ENCODE measurements at places on chromosomes 1 and 21.

- no peak for DNase-seq
Measured at GRCh38 chr1:1171161-1171545, 2.5 kb upstream of the TTLL10 start.

DNA sequence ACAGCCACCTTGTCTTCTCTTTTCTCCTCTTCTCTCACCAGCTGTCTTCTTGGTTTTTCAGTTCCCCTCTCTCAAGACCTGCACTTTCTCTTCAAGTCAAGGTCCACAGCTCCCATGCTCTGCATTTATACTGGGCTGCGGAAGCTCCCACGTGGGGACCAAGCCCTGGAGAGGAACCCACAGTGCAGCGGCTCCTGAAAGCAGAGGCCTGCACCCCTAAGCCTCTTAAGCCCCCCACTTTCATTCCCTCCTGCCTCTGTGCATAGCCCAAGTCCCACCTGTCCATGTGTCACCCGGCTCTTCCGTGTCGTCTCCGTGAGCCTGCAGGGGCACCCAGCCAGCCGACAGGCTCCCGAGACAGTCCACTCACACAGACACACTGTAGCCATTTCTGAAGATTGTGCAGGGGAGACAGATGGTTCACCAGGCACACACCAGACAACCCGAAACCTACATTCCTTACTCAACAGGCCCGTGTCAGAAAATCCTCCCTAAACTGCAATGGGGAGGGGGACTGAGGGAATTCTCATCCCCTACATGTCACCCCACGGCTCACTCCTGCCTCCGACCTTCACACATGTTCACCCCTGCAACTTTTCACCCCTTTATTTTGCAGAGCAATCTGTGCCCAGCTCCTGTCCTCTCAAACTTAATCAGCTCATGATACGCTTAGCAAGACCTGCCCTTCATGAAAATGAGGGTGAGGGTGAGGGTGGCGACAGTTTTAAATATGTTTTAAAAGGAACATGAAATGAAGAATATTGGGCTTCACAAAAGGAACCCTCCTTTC is 6.3 kb downstream of the MX2 start:
- no peak for DNase-seq

DNA sequence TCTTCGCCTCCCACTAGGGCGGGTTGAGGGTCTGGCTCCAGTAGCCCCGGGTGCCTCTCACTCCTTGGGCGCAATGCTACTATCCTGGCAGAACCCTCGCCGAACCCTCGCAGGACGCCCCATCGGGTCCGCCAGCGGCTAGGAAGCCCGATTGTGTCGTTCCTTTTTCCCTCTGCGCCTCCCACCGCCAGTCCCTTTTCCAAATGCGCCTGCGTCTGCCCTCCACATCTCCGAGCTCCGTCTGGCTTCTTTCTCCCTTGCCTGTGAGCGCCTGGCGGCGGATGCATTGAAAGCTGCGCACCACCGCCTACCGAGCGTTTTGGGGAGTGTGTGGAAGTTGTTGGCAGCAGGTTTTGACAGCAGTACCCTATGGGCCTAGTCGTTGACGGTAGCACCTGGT is 1.0 kb upstream of the DIRAS3 start:
- DNase-seq, result peak; percentile 33

DNA sequence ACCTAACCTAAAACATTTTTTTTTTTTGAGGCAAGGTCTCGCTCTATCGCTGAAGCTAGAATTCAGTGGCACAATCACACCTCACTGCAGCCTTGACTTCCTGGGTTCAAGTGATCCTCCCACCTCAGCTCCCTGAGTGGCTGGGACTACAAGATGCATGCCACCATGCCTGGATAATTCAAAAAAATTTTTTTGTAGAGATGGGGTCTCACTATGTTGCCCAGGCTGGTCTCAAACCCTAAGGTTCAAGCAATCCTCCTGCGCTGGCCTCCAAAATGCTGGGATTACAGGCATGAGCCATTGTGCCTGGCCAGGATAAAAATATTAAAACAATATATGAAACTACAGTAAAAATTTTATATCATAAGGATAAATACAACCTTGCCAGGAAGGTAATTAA is 4.9 kb downstream of the LIX1L start:
- no peak for DNase-seq

- DNase-seq, result no peak
Measured at GRCh38 chr1:107175102-107175909, 34.5 kb downstream of the NTNG1 start.

DNA sequence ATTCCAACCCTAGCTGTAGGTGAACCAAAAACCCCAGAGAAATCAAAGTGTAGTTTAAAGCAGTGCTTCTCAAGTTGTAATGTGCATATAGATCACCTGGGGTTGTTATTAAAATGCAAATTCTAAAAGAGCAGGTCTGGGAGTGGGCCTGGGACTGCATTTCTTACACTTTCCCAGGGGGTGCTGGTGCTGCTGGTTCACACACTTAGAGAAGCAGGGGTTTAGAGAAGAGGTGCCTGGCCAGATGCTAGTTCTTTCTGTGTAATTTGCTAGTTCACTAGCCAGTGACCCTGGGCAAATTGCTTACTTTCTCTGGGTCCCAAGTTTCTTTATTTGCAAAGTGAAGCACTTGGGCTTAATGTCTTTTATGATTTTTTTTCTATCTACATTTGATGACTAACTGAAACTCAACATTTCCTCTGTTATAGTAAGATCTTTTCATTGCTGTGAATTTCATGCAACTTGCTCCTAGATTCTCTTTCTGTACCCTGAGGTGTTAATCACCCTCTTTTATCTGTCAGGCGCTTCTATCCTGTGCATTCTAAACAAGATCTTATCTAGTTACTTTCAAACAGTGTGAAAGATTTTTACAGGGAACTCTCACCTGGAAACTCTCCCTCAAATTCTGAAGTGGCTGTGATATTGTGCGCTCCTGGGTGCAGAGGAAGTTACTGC is 141.9 kb upstream of the UBE2U start:
- DNase-seq, result no peak

GRCh38 chr1:43858324-43858723 is 75.3 kb upstream of the ARTN start:
- peak; percentile 63 for DNase-seq

DNA sequence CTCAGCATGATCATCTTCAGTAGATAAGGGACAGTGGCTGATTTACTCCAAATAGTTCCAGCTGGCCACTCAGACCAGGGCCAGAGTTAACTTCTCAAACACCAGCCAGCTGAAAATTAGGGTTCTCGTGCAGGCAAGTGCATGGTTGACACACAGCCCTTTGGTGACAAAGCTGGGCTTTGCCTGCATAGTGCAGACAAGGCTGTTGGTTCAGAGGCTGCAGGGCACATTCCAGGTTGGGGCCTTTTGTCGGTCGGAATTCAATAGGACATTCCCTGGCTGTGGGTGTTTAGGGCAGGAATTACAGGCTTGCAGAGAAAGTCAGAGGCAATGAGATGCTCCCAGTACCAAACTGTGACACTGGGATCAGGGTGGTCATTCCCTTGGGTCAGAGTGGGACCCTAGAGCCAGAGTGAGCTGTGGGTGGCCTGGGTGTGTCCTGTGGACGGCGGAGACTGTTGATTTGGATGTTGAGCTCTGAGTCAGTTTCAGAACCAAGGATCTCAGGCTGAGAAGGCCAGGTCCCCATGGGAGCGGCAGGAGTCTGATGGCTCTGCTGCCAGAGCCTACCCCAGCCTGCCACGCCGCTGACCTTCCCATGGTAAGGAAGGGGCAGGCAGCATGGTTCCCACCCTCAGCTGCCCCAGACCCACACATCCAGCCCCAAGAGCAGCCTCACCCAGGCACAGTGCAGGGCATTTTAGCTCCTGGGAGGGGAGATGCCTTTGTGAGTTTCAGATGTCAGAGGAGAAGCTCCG is 56.2 kb downstream of the STUM start:
- DNase-seq, result no peak

DNA sequence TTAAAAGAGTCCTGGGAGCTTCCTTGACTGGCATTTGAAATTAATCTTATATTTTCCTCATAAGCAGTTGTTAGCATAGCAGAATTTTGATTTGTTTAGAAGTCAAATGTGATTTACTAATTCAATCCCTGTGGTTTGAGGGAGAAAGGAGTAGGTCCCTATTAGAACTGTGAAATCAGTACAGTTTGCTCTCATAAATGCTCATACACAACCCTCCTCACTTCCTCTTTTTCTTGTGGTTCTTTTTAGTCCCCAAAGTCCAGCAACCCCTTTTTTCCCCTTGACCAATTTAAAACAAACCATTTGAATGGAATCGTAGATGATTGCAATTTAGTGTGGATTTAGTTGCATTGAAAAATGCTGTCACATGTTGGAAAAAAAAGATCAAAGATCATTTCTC is 9.2 kb upstream of the IFI44 start:
- DNase-seq, result no peak

DNA sequence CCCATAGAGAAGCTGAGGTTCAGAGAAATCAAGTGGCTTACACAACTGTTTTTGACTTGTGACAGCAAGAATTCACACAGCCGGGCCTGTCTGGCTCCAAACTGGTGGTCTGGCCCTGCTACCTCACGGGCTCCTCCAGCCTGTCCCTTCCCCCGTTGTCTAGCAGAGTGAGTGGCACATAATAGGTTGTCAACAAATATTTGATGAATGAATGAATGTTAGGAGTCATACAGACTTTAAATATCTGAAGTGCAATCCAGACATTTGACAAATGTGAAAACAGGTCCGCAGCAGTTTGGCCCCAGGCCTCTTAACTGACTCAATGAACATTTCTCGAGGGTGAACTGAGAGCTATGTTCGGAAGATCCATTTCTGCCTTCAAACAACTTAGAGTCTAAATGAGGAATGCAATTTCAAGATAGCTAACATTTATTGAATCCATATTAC is 1.1 kb upstream of the RHOC start:
- no peak for DNase-seq

DNA sequence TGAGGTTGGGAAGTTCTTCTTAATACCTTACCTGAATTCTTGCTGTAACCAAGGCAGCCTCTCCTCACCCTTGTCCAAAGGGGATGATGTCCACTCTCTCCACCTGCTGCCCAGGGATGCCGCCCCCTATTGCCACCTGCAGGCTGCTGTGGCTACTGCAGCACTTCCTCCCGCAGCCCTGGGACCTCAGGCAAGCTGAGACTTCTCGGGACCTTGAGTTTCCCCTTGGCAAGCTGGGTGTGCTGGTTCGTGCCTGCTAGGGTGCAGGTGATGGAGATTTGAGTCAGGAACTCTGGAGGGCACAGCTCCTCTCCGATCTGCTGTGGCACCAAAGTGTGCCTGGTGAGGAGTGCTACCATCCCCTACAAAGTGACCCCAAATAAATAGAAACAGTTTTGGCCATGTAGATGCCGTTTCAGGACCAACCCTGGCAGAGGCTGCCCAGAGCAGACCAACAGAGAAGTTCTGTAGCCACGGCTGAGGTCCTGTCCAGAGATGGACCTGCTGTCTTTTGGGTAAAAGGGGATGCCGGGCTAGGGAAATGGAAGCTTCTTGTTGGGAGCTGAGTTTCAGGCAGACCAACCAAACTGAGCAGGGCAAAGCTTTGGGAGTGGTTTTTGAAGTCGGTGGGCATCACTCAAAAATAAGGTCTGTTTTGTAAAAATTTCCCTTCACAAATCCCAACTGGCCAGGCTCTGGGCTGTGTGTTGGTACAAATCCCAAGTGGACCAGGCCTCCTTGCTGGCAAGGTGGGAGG is 31.7 kb downstream of the RUNX3 start:
- peak; percentile 5 for DNase-seq

DNA sequence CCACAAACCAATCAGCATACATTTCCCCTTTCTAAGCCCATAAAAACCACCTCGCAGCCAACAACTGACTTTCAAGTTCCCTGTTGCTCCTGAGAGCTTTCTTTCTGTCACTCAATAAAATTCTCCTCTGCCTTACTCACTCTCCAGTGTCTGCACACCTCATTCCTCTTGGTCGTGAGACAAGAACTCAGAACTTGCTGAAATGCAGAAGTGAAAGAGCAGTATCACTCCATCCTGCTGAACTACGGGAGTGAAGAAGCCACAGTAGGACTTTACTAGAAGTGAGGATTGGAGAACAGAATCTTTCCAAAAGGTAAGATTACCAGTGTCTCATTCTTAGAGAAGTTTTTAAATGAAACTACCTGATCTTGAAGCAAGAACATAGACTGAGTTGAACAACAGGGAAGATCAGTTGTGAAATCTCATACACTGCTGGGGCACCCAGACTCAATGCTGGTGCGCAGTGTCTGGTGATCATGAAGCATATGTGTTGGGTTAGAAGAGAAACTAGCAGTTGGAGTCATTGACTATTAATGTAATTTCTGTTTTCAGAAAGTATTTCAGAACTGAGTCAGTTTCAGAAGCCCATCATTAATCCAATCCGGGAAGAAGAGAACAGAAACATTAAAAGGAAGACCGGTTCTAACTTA is 726.9 kb upstream of the TMPRSS15 start:
- DNase-seq, result no peak

- DNase-seq, result no peak
Measured at GRCh38 chr1:79310609-79311008, 304.1 kb upstream of the ADGRL4 start.

DNA sequence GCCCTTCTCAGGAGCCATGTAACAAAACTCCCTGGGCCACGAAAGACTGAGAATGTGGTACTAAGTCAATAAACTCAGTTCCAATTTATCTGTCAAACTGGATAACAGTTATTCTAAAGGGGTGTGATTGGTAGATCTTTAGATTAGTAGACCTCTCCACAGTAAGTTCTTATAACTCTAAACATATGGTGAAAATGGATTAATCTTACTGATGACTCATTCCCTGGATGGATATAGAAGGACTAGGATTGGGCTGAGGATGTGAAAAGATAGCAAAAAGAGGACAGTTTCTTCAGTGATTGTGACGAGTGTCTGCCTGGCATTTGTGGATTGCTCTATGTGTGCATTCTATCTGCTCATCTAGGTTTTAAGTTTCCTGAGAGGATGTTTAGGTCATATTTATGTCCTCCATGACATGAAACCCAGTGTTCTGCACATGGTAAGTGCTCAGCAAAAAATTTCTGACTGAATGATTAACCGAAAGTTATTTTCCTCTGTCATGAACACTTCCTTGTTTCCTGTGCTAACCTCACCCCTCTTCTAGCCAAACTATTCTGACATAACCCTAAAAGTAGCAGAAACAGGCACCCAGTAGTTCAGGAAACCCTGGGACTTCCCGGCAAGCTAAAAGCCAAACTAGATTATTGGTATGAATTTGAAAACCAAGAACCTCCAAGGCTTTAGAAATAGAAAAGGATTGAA is 397.5 kb upstream of the PLXNA2 start:
- DNase-seq, result no peak

DNA sequence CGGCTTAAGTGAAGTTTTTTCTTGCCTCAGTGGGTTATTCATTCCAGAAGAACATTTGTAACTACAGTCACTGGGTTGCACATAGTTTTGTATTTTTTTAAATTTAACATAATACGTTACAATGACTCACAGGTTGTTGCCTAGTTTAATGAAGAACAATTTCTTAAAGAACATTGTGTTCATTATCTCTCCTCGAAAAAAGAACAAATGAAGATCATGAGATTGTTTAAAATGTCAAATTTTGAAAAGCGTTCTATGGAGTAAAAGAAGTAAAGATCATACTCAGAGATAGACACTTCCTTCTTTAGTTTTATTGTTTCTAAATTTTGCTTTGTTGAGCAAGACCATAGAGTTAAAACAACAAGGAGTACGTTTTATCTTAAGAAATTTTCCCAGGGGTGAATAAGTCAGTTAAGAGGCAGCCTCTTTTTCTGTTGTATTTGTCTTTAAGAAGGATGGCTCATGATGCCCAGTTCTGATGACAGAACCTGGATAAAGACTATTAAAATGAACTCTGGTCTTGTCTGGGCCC is 10.5 kb upstream of the SLAMF1 start:
- DNase-seq, result no peak
